ENCODE measurements at places on chromosomes 13 and 19.

DNA sequence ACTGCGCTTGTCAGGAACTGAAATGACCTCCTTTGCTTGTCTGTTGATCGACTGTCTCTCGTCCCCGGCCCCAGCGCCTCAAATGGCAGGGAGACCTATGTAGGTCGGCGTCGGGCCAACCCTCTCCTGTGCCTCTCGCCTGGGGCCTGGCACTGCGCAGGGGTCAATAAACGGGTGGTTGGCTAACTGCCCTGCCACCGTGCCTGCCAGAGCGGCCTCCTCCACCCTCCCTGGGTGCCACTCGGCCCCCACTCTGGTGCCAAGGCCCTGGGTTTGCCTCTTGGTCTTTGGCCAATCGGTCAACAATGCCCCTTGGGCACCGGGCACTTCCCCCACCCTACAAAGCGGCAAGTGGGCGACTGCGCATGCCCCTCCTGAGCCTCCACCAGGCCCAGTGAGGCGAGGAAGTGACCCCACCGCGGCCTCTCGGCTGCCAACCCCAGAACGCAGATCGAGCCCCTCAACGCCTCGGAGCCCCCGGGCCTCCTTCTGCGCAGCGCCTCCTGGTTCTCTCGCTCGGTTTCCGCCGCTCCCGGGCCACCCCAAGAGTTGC lies 1.1 kb downstream of the KEAP1 start:
- DNase-seq, result peak; percentile 90

DNA sequence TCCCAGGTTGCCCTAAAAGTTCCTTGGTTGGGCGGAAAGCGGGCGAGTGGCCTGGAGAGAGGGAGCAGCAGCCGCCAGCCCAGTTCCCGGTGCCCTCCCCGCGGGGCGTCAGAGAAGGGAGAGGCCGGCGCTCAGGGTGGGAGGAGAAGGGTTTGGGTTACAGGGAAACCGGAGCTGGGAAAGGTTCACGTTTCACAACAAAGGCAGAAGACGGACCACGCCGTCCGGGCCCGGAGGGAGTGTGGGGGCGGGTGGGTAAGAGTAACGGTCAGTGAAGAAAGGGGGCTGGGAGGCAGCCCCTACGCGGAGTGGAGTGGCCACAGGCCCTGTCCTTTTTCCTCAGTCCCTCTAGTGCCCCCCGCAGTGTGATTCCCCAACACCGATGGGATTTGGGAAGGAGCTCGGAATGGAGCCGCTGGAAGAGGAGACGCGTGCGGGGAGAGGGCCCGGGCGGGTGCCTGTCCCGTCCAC lies 1.6 kb downstream of the SIX5 start:
- no peak for DNase-seq

DNA sequence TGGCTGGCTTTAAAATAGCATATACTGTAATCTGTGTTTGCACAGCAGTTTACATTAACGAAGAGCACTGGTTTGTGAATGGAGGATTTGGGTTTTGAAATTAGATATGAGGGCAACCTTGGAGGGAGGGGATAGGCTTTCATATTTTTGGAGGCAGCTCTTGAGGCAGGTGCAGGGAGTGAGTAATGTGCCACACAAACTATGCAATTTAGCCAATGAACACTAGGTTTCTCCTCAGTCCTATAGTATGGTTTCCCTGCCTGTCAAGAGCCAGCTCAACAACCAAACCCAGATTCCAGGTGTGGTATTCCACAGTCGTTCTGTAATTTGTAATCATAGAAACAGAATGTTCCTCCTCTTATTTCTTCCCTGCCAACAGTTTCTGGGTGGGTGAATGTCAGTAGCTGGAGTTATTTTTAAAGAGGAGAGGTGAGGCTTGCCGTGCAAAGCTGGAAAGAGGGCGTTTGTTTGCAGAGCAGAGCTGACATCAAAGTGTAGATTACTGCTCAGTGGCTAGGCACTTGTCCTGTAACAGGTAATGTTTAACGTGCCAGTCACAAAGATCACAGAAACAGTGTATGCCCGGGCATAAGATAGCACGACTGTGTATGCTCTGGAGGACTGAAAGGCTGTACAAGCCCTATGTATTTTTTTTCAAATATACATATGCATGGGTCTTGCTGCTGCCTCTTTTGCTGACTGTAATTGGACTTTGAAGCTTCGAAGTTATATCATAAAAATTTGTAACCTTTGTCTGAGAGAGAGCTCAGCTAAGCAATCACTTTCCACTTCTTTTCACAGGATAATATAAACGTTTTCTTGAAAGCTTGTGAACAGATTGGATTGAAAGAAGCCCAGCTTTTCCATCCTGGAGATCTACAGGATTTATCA lies 124.2 kb downstream of the LMO7 start:
- DNase-seq, result no peak

DNA sequence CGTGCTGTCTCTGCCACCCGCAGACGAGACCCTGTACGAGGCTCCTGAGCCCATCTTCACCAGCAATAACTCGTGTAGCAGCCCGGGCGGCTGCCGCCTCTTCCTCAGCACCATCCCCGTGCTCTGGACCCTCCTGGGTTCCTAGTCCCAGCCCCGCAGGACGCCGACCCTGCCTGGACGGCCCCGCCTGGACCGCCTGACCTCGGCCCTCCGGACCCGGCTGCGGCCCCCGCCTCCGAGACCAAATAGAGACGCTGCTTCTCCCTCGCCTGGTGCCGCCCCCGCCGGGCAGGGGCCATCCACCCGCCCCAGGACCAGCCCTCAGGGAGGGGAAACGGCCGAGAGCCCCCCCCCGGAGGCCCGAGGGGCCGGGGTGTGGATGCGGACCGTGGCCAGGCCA lies 14.1 kb downstream of the EFNA2 start:
- DNase-seq, result no peak

DNA sequence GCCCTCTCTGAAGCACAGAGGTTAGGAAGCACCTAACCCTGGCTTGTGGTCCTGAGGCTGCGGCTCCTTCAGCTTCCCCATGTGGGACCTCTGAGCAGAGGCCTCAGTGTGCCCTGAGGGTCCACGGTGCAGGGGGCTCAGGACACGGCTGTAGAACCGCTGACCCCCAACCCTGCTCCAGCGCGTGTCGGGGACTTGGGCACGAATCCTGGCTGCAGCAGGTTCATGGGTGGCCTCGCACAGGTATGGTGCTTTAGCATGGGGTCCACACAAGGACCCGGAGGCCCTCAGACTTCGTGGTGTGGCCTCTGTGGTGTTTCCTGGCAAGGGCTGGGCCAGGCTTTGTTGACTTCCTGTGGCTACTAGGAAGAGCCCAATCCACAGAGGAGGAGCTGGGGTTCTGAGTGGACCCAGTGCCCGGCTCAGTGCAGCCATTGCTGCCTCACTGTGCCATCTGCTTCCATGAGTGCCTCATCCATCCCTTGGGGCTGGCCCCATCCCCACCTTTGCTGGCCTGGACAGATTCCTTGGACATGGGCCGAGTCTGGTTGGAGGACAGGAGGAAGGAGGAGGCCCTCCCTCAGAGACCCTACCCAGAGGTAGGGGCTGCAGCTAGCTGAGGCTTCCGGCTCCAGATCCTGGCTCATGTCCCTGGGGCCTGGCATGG lies 24.5 kb downstream of the ZBTB7A start:
- no peak for DNase-seq

DNA sequence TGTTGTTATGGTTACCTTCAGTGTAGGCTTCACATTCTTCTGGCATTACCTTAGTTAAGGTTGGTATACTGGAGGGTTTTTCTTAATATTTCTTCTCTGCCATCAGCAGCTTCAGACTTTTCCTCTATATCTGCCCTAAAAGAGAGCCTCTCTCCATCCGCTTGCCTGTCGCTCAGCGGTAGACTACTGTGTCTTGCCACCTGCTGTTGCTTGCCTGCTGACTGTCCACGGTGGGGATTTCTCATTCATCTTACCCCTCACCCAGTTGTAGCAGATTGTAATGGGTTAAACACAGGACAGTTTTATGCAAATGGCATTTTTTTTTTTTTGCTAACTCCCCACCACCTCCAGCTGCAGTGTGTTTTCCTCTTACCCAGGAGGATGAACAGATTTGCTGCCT lies 577.2 kb downstream of the SLITRK5 start:
- no peak for DNase-seq

GRCh38 chr13:106373989-106374572 lies 161.4 kb downstream of the EFNB2 start:
- no peak for DNase-seq

- DNase-seq, result no peak
Observed at GRCh38 chr13:24700539-24700938, 20.3 kb downstream of the ATP12A start.

- DNase-seq, result no peak
Observed at GRCh38 chr13:110234532-110234931, 72.4 kb downstream of the COL4A1 start.

DNA sequence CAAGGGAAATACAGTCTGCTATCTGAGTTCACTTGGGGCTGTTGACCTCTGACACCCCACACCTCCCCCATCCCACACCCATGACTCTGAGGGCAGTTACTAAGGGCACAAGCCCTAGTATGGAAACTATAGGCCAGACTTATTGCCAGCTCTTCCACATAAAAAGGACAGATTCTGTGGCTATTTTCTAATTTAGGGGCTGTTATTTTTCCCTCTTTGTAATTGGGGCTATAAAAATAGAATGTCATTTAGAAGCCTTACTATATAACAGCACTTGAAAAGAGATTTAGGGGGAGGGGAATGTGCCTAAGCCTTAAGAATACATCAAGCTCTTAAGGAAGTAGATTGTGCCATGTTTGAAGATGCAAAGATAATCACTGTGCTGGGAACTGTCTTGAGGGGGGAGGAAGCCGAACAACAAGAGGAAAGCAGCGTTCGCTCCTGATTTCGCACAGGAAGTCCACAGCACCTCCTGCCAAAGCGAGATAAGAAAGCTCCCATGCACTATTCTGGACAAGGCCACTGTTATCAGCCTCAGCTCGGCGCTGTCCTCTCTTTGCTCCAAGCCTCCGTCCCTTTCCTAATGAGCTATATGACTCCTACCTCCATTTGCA lies 86.6 kb downstream of the FLT1 start:
- DNase-seq, result no peak

GRCh38 chr13:101640788-101641400 lies 188.4 kb downstream of the ITGBL1 start:
- DNase-seq, result no peak

- DNase-seq, result no peak
Observed at GRCh38 chr13:107743526-107743925, 471.8 kb downstream of the LIG4 start.

DNA sequence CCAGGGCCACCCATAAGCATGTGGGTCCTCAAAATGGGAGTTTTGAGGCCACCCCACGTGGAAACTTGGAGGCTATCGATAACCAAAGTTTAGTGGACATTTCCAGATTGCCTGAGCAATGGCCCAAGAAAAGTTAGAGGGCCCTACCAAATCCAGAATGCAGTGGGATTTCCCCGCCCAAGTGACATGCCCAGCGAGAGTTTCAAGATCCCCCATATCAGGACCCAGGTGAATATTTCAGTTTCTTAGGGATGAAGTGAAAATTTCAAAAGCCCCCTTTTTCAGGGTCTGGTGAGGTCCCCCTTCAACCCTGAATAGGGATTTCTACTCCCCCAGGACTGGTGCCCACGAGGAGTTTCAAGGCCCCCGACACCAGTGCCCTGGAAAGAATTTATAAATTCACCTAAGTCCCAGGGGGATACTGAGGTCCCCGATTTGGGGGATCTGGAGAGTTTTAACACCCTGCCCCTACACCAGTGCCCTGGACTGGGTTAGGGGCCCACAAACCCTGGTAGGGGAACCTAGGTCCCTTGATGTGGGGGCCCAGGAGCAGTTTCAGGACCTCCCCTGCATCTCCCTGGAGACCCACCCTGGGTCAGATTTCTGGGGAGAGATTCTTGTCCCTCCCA lies 695 bp downstream of the BST2 start:
- no peak for DNase-seq

DNA sequence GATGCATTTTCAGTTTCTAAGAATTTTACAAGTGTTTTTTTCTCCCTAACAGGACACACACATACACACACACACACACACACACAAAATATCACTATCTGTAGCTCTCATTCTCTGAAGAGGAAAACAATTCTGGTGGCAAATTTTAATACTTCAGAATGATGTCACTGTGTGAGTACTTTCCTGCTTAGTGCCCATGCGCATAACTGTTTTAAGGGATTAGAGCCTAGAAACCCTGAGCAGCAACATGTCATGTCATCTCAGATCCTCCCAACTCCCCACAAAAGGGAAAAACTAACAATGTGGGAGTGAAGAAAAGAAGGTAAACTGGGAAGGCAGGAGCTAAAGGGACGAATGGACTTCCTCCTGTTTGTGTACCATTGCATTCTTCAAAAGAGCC lies 401.2 kb downstream of the SPRY2 start:
- DNase-seq, result no peak

GRCh38 chr19:57269515-57270250 lies 10.6 kb upstream of the ZNF460 start:
- no peak for DNase-seq

- DNase-seq, result peak; percentile 34
Observed at GRCh38 chr13:28137596-28137995, 749 bp upstream of the PAN3 start.

GRCh38 chr19:4474514-4475022 lies 2.5 kb downstream of the HDGFL2 start:
- DNase-seq, result no peak

GRCh38 chr13:99760456-99760855 lies 211.1 kb downstream of the ZIC5 start:
- DNase-seq, result no peak

DNA sequence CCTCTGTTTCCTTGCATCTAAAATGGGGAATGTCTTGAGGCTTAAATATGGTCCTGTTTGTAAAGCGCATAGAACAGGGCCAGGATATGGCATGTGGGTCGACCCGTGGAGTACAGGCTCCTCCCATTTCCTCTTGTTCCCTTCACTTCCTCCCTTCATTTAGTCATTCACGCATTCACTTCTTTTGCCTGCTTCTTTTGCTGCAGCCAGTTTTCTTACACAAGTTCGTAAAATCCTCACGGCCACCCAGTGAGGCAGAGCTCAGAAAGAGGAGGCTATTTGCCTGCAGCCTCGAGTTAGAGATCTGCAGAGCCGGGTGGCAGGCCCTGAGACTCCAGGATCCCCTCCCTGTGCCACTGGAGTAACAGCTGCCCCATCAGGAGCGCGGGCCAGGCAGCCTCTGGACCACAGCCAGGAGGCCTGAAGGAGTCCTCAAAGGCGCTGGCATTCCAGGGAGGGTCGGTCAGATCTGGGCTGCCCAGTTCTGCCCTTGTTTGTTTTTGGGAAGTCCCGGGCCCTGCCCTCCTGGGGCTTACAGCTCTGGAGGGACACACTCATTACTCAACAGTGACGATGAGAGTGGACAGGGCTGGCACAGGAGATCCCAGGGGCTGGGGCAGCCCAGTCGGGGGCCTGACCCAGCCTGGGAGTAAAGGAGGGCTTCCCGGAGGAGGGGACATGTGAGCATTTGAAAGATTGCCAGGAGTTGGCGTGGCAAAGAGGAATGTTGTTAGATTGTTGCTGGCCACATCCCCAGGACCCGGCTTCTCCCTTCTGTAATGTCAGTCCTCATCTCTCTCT lies 4.6 kb downstream of the PPP5C start:
- peak; percentile 14 for DNase-seq

GRCh38 chr13:57653229-57653989 lies 21.9 kb downstream of the PCDH17 start:
- no peak for DNase-seq

GRCh38 chr13:30685320-30685859 lies 50.0 kb upstream of the ALOX5AP start:
- no peak for DNase-seq
